Uterine smooth muscle cell (primary cell): ENCODE measurements at places on chromosomes 7 and 10. TPM values are rescaled to one million over a fixed set of nuclear protein-coding genes. Genes with fewer than 3 reads are reported as not detected.

Gene NXPH1
- total RNA-seq = not detected in 2 replicates

Gene IQUB
- 0.50 and 0.55 TPM in 2 replicates for total RNA-seq

Gene ZNF438
- total RNA-seq = 2.0 and 2.3 TPM in 2 replicates

Gene SPDYE16
- 0.12 TPM in 1 of 2 replicates, not detected in the other for total RNA-seq

Gene NME8
- not detected in 2 replicates for total RNA-seq

Gene TAS2R5
- 0.55 and 1.00 TPM in 2 replicates for total RNA-seq

Gene GOLGA7B
- under 0.01 TPM in 1 of 2 replicates, not detected in the other for total RNA-seq

Gene EIF4EBP2
- total RNA-seq = 16.4 and 17.2 TPM in 2 replicates

Gene PLEKHA1
- total RNA-seq = 8.6 and 11.9 TPM in 2 replicates

Gene SERPINE1
- total RNA-seq = 410 and 462 TPM in 2 replicates

Gene TRPV5
- total RNA-seq = not detected in 2 replicates

Gene CD36
- total RNA-seq = 1.5 and 2.6 TPM in 2 replicates

Gene METTL27
- total RNA-seq = 26.5 and 51.5 TPM in 2 replicates

Gene DUSP5
- total RNA-seq = 58.5 and 67.8 TPM in 2 replicates

Gene SUGCT
- 3.9 and 7.2 TPM in 2 replicates for total RNA-seq

Gene TEX36
- not detected in 2 replicates for total RNA-seq

Gene CCNY
- 60.5 and 64.7 TPM in 2 replicates for total RNA-seq

Gene UCMA
- not detected in 2 replicates for total RNA-seq

Gene MUC3A
- under 0.01 TPM in 1 of 2 replicates, not detected in the other for total RNA-seq

Gene RHOBTB1
- 8.7 and 16.4 TPM in 2 replicates for total RNA-seq

Gene KCNMA1
- total RNA-seq = 169 and 183 TPM in 2 replicates

Gene FEZF1
- total RNA-seq = not detected in 2 replicates

Gene IDI2
- total RNA-seq = not detected in 2 replicates

Gene OR2A1
- total RNA-seq = not detected in 2 replicates

Gene SPDYE1
- total RNA-seq = not detected in 2 replicates

Gene AMZ1
- 0.22 and 0.62 TPM in 2 replicates for total RNA-seq

Gene A1CF
- not detected in 2 replicates for total RNA-seq

Gene IKZF1
- total RNA-seq = not detected in 2 replicates

Gene RSPH10B2
- 0.37 TPM in 1 of 2 replicates, not detected in the other for total RNA-seq

Gene ALKBH4
- 12.7 and 17.6 TPM in 2 replicates for total RNA-seq

Gene CHN2
- total RNA-seq = 0.44 and 0.87 TPM in 2 replicates

Gene NPY4R2
- total RNA-seq = not detected in 2 replicates

Gene VAX1
- total RNA-seq = not detected in 2 replicates

Gene CYP3A5
- 3.5 and 4.8 TPM in 2 replicates for total RNA-seq

Gene MYO1G
- 0.11 and 0.12 TPM in 2 replicates for total RNA-seq

Gene SPDYE2
- total RNA-seq = not detected in 2 replicates

Gene FXYD4
- total RNA-seq = not detected in 2 replicates

Gene CRPPA
- 1.2 and 1.3 TPM in 2 replicates for total RNA-seq

Gene ZDHHC4
- 43.9 and 66.6 TPM in 2 replicates for total RNA-seq

Gene CPED1
- total RNA-seq = 117 and 158 TPM in 2 replicates

Gene GPR15LG
- not detected in 2 replicates for total RNA-seq

Gene NPTX2
- 0.12 and 0.44 TPM in 2 replicates for total RNA-seq
